ENCODE measurements at places on chromosomes 2 and 18. TPM values are rescaled to one million over a fixed set of nuclear protein-coding genes. Genes with fewer than 3 reads are reported as not detected.

DNA sequence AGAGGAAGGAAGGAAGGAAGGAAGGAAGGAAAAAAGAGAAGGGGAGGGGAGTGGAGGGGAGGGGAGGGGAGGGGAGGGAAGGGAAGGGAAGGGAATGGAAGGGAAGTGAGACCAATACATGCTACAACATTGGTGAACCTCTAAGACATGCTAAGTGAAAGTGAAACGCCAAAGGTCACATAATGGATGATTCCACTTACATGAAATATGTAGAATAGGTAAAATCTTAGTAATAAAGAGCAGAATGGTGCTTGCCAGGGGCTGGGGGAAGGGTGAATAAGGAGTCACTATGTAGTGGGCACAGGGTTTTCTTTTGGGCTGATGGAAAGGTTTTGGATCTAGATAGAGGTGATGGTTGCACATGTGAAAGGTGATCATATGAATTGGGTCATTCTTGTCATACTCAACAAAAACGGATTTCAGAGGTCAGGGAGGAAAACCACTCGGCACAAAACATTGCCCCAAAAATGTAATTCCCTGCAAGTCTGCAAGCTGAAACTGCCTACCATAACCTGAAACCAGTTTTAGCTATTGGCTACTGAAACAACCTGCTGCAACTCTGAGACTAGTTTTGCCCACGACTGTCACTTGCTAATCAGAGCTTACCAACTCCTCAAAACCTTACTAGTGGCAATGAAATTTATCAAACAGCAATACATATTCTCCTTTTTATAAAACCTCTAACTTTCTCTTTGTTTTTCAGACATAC lies 59.2 kb downstream of the CCDC141 start:
- no peak for DNase-seq
- no peaks in the 10 kb centered on the region for H3K4me1 ChIP-seq

DNA sequence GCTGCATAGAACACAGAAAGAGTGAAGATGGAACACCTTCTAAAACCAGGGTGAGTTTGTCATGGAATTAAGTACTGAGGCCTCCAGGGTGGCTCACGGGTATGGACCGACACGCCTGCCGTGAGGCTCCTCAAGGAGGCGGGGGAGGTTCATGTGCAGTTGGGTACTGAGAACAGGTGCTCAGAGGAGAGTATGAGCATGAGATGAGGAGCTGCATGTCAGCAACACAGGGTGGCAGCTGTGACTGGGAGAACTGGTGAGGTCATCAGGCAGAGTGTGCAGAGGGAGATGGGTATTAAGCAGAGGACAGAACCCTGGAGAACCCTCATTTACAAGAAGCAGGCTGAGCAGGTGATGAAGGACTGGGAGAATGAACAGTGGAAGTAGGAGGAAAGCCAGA lies 63.2 kb upstream of the KLHL29 start:
- H3K4me3 ChIP-seq, result no peak overlapping the region
- no peak overlapping the region for H3K27ac ChIP-seq
- H3K36me3 ChIP-seq, result no peaks in the 10 kb centered on the region

- H3K27ac ChIP-seq, result no peak overlapping the region
- no peak for DNase-seq
- H3K4me1 ChIP-seq, result no peaks in the 10 kb centered on the region
- H3K4me3 ChIP-seq, result no peak overlapping the region
Observed at GRCh38 chr18:21980744-21981143, 188.6 kb upstream of the GATA6 start.

GRCh38 chr18:1774261-1774660 lies 797.0 kb downstream of the METTL4 start:
- H3K27ac ChIP-seq, result no peak overlapping the region
- no peaks in the 10 kb centered on the region for H3K4me1 ChIP-seq
- no peaks in the 10 kb centered on the region for H3K36me3 ChIP-seq

DNA sequence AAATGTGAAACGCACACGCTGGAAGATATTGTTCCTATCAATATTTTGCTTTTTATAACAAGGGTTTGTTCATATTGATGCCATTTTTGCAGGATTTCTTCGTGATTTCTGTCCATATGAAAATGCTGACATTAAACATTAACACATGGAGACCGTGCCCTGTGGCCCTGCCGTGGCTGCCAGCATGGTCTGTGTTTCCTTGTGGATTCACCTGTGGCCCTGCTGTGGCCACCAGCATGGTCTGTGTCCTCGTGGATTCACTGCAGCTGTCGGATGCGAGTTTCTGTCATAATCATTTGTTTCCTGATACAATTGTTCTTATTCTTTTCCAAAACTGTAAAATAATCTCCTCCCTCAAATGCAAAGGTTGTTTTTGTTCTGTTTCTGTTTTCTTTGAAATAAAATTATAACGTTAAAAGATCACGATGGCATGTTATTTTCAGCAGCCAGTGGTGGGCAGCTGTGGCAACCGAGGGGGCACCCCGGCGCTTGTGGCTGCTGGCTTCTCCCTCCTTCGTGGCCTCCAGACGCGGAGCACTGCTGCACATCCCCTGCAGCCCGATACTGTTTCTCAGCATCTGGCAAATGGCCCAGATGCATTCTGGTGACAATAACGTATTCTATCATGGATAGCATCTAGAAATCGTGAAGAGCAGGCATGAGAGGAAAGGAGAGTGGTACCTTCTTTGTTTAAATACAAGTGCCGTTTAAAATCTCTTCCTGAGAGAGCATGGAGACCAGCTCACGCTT lies 143.5 kb downstream of the PTGR3 start:
- peaks cover 18% of the 10 kb centered on the region for H3K36me3 ChIP-seq
- H3K4me3 ChIP-seq, result no peak overlapping the region
- no peak overlapping the region for H3K27ac ChIP-seq
- no peak for DNase-seq
- peaks cover under 1% of the 10 kb centered on the region for H3K4me1 ChIP-seq

DNA sequence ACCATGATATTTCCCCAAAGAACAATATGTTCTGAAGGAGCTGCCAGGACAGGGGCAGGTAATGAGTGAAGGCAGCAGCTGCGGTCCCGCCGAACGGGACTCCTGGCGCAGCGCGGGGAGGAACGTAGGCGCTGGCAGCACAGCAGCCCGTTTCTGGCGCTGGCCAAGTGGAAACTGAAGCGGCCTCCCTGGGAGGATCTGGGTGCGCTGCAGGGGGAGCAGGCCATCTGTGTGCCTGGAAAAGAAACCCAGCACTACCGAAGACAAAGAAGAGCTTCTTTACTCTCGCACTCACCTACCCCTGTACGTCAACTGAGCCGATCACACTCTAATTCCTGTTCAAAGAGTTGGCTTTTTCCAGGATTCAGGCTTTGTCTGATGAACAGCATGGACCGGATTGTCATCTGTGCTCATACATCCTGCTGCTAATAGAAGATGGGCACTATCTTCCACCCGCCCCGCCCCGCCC lies 11.8 kb downstream of the G6PC2 start:
- H3K4me3 ChIP-seq, result no peak overlapping the region
- no peak for DNase-seq
- no peaks in the 10 kb centered on the region for H3K36me3 ChIP-seq
- no peak overlapping the region for H3K27ac ChIP-seq

GRCh38 chr18:28078849-28079248 lies 98.1 kb downstream of the CDH2 start:
- no peaks in the 10 kb centered on the region for H3K27me3 ChIP-seq
- H3K4me3 ChIP-seq, result no peak overlapping the region
- H3K36me3 ChIP-seq, result no peaks in the 10 kb centered on the region
- H3K27ac ChIP-seq, result no peak overlapping the region

DNA sequence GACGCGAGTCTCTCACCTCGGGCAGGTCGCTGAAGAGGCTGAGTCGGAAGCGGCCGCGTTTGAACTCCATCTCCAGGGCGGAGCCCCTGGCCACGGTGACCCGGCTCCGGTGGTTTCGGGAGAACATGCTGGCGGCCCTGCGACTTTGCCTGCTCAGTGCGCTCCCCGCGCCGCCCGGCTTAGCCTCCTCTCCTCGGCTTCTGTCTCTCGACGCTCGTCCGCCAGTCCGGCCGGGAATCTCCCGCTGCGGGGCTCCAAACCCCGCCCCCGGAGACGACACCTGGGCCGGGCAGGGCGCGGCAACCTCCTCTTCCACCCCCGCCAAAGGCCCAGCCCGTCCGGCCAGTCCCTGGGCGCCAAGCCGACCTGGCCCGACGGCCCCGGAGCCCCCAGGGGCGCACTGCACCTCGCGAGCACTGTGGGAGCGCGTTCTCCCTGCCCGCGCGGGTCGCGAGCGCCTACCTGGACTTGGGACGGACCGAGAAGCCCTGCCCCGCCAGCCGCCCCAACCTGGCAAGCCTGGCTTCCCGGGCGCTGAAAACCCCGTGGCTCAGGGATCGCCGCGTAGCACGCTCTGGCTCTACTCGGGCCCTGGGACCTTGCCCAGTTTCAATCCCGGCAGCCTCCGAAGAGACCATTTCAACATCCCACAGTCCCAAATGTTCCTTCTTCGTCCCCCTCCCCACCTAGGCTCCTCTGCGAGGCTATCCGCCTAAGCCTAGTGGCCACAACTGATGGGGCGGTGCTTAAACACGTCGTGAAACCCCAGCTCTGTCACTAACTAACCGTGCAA lies at the start of gene RTKN:
Gene RTKN (minus strand): TSS at position 248 of the 793 bp plus-strand sequence. CDS start 121 bp downstream, at position 127.
- H3K27ac ChIP-seq, result peak within 1 kb of the TSS; percentile 73
- peaks cover 4% of the 10 kb centered on the region for H3K4me1 ChIP-seq
- H3K27me3 ChIP-seq, result peaks cover 23% of the 10 kb centered on the region
- peak within 1 kb of the TSS; percentile 40 for H3K4me3 ChIP-seq

KCNG3 gene
- 2.3 TPM for total RNA-seq

MYOM1 gene
- total RNA-seq, result 1.1 TPM

GRCh38 chr2:5385596-5385995 lies 306.6 kb upstream of the SOX11 start:
- no peak overlapping the region for H3K4me3 ChIP-seq
- H3K27me3 ChIP-seq, result no peaks in the 10 kb centered on the region
- no peaks in the 10 kb centered on the region for H3K4me1 ChIP-seq
- DNase-seq, result no peak

GRCh38 chr2:215712219-215712868 lies 276.5 kb upstream of the FN1 start:
- no peaks in the 10 kb centered on the region for H3K36me3 ChIP-seq
- H3K27me3 ChIP-seq, result no peaks in the 10 kb centered on the region
- no peak overlapping the region for H3K4me3 ChIP-seq
- H3K27ac ChIP-seq, result no peak overlapping the region
- no peak for DNase-seq
- H3K4me1 ChIP-seq, result no peaks in the 10 kb centered on the region

GALNT14 gene
- total RNA-seq, result 1.3 TPM

- H3K27me3 ChIP-seq, result no peaks in the 10 kb centered on the region
- H3K36me3 ChIP-seq, result no peaks in the 10 kb centered on the region
- H3K4me3 ChIP-seq, result no peak overlapping the region
Observed at GRCh38 chr2:28280619-28281018, 112.0 kb upstream of the FOSL2 start.

Measured in thymus (tissue), 14 donors.